Activated naive CD4-positive, alpha-beta T cell treated with anti-CD3 and anti-CD28 coated beads, Interleukin-2, amount 50 U/mL, for 72 hours (primary cell): ENCODE measurements at places on chromosomes 7 and 10. TPM values are rescaled to one million over a fixed set of nuclear protein-coding genes. Genes with fewer than 3 reads are reported as not detected.

The WEE2 gene
- total RNA-seq: not detected

The ANLN gene
- 63.4 TPM for total RNA-seq

The CARD11 gene
- total RNA-seq: 131 TPM

The TSPAN15 gene
- 1.9 TPM for total RNA-seq

The NAT16 gene
- total RNA-seq: not detected

The GARIN1A gene
- 1.1 TPM for total RNA-seq

The EPO gene
- total RNA-seq: not detected

The EMX2 gene
- not detected for total RNA-seq

The ABCF2 gene
- total RNA-seq: 33.6 TPM

The CYP2C19 gene
- not detected for total RNA-seq

The OR2A25 gene
- not detected for total RNA-seq

The FKBP14 gene
- total RNA-seq: 7.9 TPM

The KCND2 gene
- total RNA-seq: not detected

The ELN gene
- not detected for total RNA-seq

The ZFAND2A gene
- 29.8 TPM for total RNA-seq

The HYCC1 gene
- 17.6 TPM for total RNA-seq

The ZNF727 gene
- 0.29 TPM for total RNA-seq

The LIPF gene
- not detected for total RNA-seq
